Activated T-helper 1 cell treated with anti-CD3 and anti-CD28 coated beads, Interleukin-12 subunit alpha, Interleukin-12 subunit beta, Interleukin-2, Interleukin-4 antibody, amounts not matched to agents 30 ng/mL and 10 ng/mL and 1 ng/mL, durations not matched to agents 14 hours and 24 hours and 36 hours (primary cell): ENCODE measurements at places on chromosomes 1 and 21. TPM values are rescaled to one million over a fixed set of nuclear protein-coding genes. Genes with fewer than 3 reads are reported as not detected.

Gene C1orf94
- total RNA-seq: not detected in 2 replicates

Gene DNAI4
- total RNA-seq: 1.2 and 3.2 TPM in 2 replicates

Gene TLR5
- not detected in 2 replicates for total RNA-seq

Gene ZBTB8B
- not detected in 2 replicates for total RNA-seq

Gene TACSTD2
- total RNA-seq: not detected in 2 replicates

Gene PPIAL4G
- 0.05 TPM in 1 of 2 replicates, not detected in the other for total RNA-seq

Gene FRRS1
- 0.07 and 0.62 TPM in 2 replicates for total RNA-seq

Gene ALG14
- total RNA-seq: 1.9 and 2.4 TPM in 2 replicates

Gene SPRR3
- total RNA-seq: not detected in 2 replicates

Gene KPRP
- not detected in 2 replicates for total RNA-seq

Gene PRXL2B
- total RNA-seq: 39.5 and 42.1 TPM in 2 replicates

Gene HPCA
- 0.20 TPM in 1 of 2 replicates, not detected in the other for total RNA-seq

GRCh38 chr1:39261712-39262221 is 57.3 kb downstream of the MACF1 start:
- DNase-seq: no peak

- DNase-seq: no peak
Observed at GRCh38 chr1:202007805-202008489, 2.4 kb upstream of the ELF3 start.

GRCh38 chr1:15994590-15995351 is 9.3 kb upstream of the SRARP start:
- peak; percentile 29 for DNase-seq

GRCh38 chr1:226987179-226987536 is 47.1 kb downstream of the COQ8A start:
- no peak for DNase-seq

GRCh38 chr1:205652984-205653383 is 21.2 kb upstream of the ELK4 start:
- no peak for DNase-seq

GRCh38 chr1:41478118-41478748 is 6.2 kb downstream of the EDN2 start:
- DNase-seq: no peak

- no peak for DNase-seq
Observed at GRCh38 chr1:33512226-33513011, 40.0 kb downstream of the ZSCAN20 start.

DNA sequence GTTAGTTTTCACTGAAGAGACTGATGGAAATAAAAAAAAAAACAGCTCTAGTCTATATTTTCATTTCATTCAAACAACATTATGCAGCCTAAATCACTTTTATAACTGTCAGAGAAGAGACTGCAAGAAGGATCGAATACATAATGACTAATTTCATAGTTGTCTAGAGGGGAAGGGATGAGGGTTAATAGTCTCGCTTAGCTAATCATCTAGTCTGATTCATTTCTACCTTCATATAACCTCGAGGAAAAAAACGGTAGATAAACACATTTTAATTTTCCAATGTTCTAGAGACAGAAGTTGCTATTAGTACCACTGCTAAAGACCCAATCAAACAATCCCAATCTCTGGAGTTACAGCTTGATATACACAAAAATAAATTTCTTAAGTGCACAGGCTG is 3.5 kb downstream of the FUBP1 start:
- DNase-seq: no peak

- no peak for DNase-seq
Observed at GRCh38 chr1:54998677-54999076, at the start of gene BSND. Gene BSND, plus strand, starts transcription at chr1:54998933. Its CDS starts 254 bp downstream, at chr1:54999187.

- no peak for DNase-seq
Observed at GRCh38 chr1:32240140-32240951, 6.7 kb upstream of the FAM167B start.

- no peak for DNase-seq
Observed at GRCh38 chr21:28402616-28402989, 590.1 kb downstream of the LTN1 start.

DNA sequence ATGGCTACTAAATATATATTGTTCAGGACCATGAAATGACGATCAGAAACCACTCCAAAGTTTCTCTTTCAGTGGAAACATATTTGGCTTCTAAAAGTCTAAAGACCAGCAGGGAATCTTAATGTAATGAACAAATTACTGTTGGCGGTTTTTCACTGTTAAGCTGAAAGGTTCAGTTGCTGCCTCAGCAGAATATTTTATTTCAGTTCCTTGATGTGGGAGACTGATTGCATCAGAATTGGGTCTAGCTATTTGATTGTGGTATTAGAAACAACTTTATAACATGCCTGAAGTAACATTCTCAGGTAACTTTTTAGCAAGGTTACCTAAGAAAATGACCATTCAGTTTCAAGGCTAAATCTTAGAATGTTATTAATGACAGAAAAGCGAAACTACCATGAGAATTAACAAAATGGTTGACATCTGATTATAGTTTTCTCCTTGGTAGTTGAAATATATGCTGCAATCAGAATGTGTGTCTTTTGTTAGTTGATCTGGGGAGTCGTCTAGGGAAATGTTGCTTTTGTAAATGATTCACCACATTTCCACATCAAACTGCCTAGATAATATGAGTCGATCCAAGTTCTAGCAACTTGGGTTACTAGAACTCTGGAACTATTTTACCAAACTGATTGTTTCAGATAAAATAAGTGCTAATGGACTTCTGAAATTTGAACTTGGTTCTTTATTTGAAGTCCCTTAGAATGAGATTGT is 200.4 kb downstream of the HMCN1 start:
- DNase-seq: no peak

- DNase-seq: no peak
Observed at GRCh38 chr1:178733972-178734371, 8.9 kb downstream of the RALGPS2 start.

GRCh38 chr1:63575340-63575826 is 17.8 kb upstream of the PGM1 start:
- DNase-seq: no peak

GRCh38 chr1:185353124-185353523 is 36.1 kb upstream of the IVNS1ABP start:
- DNase-seq: no peak
